ENCODE measurements at places on chromosomes 13 and 19. TPM values are rescaled to one million over a fixed set of nuclear protein-coding genes. Genes with fewer than 3 reads are reported as not detected.

DNA sequence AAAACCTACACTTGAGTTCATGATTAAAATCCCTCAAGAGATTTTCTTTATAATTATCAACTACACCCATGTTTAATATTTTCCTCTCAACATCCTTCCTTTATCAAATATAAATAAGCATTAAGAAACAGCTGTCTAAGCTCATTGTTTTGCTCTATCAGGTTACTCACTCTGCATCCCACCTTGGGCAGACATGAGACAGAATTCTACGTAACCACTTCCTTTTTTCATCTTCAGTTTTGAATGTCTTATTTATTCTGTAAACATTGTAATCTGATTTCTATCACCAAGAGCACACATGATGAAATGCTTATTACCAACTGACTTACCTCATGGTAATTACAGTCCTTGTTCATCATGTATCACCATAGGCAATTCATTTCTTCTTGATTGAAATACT, 1256.6 kb upstream of the ATXN8OS start:
- DNase-seq, result no peak

- DNase-seq, result no peak
Measured at GRCh38 chr13:23377983-23378632, 55.4 kb downstream of the SACS start.

- DNase-seq, result no peak
Measured at GRCh38 chr13:95740979-95741320, 64.0 kb downstream of the DNAJC3 start.

DNA sequence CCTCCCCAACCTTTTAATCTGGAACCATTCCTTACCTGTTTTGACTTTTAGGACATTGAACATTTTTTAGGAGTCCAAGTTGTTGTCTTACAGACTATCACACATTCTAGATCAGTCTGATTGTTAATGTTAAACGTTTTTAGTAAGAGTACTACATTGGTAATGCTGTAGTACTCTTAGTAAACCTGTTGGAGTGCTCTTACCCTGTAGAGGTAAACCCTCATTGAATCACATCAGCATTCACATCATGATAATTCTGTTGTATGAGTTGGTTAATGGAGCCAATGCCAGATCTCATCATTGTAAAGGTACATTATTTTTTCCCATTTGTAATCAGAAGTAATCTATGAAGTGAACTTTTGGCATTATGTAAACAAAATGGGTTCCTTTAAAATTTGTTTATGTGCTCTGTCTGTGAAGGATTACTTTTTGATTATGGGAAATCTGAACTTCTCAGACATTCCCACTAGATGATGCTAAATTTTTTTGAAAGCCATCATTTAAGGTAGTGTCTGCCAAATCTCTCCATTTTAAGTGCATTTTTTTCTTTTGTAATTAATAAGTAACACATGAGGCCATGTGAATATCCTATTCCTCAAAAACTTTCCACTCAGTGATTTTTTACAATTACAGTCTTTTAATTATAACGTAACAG, 55.2 kb downstream of the VWA8 start:
- no peak for DNase-seq

DNA sequence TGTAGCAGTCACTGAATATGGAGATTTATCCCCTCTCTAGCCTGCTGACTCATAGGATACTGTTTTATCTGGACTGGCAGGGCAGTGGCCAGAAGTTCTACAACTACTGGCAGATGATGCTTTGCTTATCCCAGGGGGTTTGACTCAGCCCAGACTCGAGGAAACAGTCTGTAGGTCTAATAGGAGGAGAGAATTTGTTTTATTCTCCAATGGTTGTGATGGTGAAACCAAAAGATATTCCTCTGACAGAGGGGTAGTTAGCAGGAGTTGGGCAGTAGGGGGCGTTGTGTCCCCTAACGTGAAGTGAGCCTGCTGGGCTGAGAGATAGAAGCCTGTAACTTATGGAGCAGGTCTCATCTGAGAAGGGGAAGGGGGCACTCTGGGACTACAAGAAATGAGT, 74.9 kb downstream of the WTIP start:
- peak; percentile 54 for DNase-seq

DNA sequence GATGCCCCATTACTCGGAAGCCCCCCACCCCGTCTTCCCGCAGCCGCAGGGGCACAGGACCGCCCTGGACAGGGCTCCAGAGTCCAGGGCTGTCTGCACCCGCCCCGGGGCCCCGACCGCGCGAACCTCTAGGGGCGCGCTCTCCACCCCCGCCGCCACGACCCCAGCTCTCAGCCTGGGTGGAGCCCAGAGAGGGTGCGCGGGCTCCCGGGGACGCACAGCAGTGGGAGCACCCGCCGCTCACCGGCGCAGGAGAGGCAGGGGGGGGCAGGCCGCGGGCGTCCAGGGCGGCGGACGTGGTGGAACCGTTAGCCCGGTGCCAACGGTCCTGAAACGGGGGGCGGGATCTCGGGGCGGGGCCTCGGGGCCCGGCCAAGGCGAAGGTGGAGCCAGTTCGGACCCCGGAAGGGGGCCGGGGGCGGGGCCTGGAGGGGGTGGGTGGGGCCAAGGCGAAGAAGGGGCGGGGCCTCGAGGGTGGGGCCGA, at the start of gene ATP8B3:
Gene ATP8B3 (minus strand): TSS at position 335 of the 484 bp plus-strand sequence. CDS start 540 bp downstream, outside the sequence.
- peak; percentile 87 for DNase-seq

- DNase-seq, result no peak
Measured at GRCh38 chr13:47897411-47898050, 103.5 kb downstream of the SUCLA2 start.

The GPR183 gene
- 0.79 TPM for total RNA-seq

The PEAK3 gene
- 0.49 TPM for total RNA-seq

The ZNF230 gene
- 2.0 TPM for total RNA-seq
